ENCODE measurements at places on chromosomes 6 and 20. TPM values are rescaled to one million over a fixed set of nuclear protein-coding genes. Genes with fewer than 3 reads are reported as not detected.

The ABRACL gene
- 134 TPM for total RNA-seq

GRCh38 chr6:56223995-56224394 is 23.4 kb downstream of the COL21A1 start:
- DNase-seq = no peak

GRCh38 chr6:91718198-91718597 is 1131.3 kb upstream of the MAP3K7 start:
- DNase-seq = no peak

DNA sequence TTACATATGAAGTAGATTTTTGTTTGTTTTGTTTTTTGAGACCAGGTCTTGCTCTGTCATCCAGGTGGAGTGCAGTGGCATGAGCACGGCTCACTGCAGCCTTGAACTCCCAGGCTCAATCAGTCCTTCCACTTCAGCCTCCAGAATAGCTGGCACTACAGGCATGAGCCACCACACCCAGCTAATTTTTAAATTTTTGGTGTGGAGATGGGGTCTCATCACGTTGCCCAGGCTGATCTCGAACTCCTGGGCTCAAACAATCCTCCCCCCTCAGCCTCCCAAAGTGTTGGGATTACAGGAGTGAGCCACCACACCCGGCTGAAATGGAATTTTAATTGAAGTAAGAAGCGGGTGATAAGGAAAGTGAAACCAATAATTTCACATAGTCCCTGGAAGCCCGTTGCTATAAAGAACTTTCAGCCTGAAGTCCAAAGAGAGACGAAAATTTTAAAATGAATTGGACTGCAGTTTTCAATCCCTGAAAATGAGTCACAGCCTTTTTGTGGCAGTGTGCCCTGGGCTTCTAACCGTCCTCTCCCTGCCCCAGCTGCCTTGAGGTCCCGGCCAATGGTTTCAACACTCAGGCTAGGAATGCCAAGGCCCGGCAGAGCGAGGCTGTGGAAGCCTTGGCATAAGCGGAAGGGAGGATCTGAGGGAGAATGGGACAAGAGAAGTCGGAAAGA is 757 bp downstream of the RAET1E start:
- DNase-seq = no peak

DNA sequence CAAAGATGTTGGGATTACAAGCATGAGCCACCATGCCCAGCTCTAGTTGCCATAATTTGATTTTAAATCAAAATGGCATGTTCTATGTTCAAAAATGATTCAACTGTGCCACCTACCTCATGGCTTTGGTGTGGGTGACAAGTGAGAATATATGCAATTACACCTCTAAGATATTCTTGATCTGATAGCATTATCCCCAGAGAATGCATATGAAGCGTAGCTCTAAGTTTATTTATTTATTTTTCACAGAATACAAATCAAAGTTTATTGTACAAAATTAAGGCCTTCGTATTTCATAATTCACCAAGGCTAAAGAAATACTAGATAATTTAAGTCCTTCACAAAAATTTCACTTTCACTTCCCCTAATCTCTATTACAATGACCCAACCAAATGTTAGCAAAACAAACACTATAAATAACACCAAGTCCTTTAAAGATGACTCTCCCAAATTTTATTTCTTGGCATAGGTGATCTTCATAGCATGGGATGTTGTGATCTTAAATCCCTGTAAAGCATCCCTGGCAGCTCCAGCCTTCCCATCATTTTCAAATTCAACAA is 205.9 kb upstream of the TAB2 start:
- DNase-seq = peak; percentile 45
